ENCODE measurements at places on chromosomes 16 and 17. TPM values are rescaled to one million over a fixed set of nuclear protein-coding genes. Genes with fewer than 3 reads are reported as not detected.

The PLA2G10 gene
- total RNA-seq = not detected

- no peak for DNase-seq
These were observed 76.3 kb downstream of the TANC2 start for GRCh38 chr17:63042256-63042812.

The NUPR1 gene
- not detected for total RNA-seq

The TVP23A gene
- total RNA-seq = not detected

GRCh38 chr17:46097497-46097896, 95.7 kb downstream of the KANSL1 start:
- DNase-seq = no peak

The NPIPB6 gene
- total RNA-seq = 4.1 TPM

GRCh38 chr17:8320990-8321389, 10.9 kb downstream of the ARHGEF15 start:
- no peak for DNase-seq
